Choroid plexus epithelial cell (primary cell): ENCODE measurements at places on chromosomes 12 and 14.

DNA sequence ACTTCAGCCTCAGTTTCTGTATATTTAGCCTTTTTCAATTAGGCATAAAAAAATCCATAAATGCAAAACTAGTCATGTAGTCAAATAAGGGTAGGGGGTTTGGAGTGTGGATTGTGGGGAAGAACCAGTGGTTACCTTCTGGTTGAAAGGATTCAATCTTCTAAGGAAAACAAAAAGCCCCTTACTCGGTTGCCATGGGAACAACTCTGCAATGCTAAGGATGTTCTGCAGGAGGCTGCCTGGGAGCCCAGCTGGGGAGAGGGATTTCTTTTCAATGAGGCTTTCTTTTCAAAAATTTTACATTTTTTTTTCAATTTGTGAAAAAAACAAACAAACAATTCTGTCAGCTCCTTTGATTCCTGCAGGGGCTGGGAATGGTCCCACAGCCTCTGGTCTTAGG lies 67.2 kb downstream of the SLC8A3 start:
- no peak for DNase-seq

- no peak for DNase-seq
Measured at GRCh38 chr14:32298346-32298745, 30.8 kb upstream of the AKAP6 start.

GRCh38 chr12:1984759-1985158 lies 19.5 kb downstream of the DCP1B start:
- no peak for DNase-seq

DNA sequence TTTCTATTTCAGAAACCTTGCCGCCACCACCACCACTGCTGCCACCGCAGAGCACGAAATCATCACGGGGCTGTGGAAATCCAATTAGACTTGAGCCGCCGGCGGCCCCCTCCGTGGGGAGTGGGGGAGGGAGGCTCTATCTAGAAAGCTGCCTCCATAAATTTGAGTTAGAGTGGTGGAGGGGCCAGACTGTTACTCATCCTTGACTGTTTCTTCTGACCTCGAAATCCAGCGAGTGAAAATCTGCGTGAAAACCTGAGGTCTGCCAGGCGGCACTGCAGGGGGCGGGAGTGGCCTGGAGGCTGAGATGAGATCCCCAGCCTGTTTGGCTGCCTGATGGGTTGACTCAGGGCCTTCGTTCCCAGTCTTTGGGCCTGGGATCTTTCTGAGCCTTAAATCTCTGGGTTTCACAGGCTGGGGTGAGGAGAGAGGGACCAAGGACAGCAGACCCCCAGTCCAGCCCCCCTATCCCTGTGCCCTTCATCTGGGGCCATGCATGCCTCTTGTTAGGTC lies 29.9 kb downstream of the TSPAN9 start:
- peak; percentile 89 for DNase-seq

DNA sequence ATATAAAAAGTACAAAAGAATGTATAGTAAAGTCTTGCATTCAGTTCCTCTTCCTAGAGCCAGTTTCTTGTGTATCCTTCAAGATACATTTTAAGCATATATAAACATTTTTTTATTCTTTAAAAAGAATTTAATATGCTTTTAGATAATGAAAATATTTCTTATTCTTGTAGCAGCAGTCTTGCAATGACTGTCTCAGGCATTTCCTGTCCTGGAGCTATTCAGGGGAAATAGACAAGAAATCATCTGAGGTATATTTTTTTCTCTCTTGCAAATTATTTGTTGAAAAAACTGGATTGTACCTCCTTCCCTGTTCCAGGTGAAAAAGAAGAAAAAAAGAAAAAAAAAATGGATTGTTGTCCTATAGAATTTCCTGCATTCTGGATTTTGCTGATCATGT lies 17.0 kb upstream of the ERBB3 start:
- DNase-seq = peak; percentile 44

GRCh38 chr12:107032266-107032665 lies 45.3 kb upstream of the MTERF2 start:
- DNase-seq = no peak

DNA sequence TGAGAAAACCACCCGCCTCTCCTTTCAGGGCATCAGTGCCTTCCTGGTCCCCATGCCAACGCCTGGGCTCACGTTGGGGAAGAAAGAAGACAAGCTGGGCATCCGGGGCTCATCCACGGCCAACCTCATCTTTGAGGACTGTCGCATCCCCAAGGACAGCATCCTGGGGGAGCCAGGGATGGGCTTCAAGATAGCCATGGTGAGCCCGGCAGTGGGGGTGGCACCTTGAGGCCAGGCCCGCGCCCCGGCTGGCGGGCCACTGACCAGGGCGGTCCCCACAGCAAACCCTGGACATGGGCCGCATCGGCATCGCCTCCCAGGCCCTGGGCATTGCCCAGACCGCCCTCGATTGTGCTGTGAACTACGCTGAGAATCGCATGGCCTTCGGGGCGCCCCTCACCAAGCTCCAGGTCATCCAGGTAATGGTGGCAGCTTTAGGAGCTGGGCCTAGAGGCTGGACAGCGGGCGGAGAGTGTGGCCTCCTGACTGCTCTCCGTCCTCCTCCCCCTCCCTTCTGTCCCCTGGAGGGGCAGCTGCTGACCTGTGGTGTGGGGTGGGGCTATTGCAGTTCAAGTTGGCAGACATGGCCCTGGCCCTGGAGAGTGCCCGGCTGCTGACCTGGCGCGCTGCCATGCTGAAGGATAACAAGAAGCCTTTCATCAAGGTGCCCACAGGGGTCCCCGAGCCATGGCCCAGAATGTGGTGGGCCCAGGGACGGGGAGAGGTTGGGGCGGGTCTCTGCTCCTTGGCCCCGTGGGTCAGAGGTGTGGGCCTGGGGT lies 12.8 kb downstream of the ACADS start:
- DNase-seq = no peak

- no peak for DNase-seq
Measured at GRCh38 chr12:495466-495865, 35.7 kb downstream of the B4GALNT3 start.

DNA sequence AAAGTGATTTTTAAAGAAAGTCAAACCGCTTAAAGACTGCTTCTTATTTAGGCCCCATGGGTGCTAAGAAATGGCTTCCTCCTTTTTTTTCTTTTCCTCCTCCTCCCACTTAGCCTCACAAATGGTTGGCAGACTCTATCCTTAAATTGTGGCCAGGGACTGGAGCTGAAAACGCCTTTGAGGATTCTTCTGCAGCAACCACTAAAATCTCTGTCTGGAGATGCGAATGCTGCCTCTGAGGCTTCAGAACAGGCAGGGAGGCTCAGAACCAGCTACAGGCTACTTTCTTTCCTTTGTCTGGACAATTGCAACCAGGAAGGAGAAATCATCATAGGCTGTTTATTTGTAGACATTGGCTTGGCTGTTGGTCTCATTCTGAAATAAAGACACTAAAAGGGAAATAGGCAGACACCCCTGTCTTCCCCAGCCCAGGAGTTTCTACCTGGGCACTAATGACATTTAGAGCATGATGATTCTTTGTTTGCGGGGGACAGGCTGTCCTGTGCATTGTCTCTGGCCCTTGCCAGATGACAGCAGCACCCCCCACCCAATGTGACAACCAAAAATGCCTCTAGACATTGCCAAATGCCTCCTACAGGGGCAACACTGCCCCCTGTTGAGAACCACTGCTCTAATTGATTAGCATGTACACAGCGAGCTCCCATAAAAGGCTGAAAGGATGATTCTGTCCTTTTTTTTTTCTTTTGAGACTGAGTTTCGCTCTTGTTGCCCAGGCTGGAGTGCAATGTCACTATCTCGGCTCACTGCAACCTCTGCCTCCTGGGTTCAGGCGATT lies 50.3 kb downstream of the MAP1LC3B2 start:
- DNase-seq = no peak

DNA sequence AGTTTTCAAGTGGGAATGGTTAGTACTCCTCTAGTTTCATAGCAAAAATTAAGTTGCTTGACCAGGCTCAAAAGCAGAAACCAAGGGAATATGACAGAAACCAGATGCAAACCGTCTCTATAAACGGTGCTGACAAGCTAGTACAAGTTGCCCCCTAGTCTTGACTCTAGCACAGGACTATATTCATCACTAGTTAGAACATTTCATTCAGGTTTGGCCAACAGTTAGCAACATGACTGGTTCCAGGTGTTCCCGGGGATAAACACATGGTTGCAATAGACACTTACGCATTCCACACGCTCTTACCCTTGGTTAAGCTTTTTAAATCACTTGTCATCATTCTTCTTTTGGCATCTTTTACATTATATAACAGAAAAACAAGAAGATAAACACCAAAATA lies 103.6 kb downstream of the SCFD1 start:
- DNase-seq = peak; percentile 5

DNA sequence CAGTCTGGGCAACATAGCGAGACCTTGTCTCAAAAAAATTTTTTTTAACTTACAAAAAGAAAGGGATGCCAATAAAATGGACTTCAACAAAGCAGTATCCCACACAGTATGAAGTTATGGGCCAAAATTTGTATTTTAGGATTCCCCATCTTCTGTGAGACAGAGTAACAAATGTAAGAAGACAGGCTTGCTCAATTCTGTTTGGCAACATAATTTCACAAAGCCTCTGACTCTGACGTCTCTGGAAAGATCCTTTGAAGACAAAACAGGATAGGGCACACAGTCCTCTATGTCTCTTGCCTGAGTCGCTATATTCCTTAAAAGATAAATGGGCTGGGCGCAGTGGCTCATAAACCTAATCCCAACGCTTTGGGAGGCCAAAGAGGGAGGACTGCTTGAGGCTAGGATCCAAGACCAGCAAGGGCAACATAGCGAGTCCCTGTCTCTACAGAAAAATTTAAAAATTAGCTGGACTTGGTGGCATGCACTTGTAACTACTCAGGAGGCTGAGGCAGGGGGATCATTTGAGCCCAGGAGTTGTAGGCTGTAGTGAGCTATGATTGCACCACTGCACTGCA lies 1.1 kb upstream of the HOMEZ start:
- DNase-seq = peak; percentile 24

GRCh38 chr12:132471011-132471857 lies 18.7 kb upstream of the FBRSL1 start:
- no peak for DNase-seq

GRCh38 chr12:132392389-132393244 lies 63.2 kb upstream of the GALNT9 start:
- DNase-seq = no peak

- peak; percentile 61 for DNase-seq
Measured at GRCh38 chr12:95218150-95219133, 835 bp downstream of the VEZT start.

GRCh38 chr14:99424306-99424877 lies 56.3 kb downstream of the SETD3 start:
- DNase-seq = no peak

- DNase-seq = peak; percentile 78
Measured at GRCh38 chr14:35355981-35356841, 48.3 kb downstream of the NFKBIA start.

DNA sequence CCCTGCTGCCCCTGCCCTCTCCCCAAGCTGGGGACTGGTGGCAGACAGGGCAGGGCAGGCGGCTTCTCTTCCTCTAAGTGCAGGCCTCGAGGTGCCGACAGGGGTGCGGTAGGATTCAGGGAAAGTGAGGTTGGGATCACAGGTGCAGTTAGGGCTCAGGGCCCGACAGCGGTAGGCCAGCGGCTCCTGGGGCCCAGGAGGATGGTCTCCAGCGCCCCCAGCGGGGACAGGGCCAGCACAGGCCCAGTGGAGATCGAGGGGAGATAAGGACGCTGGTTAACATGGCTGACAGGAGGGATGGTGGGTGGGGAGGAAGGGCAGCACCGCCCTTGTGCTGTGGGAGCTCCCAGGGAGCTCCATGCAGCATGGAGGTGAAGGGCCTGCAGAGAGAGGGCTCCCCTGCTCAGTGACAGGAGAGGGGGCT lies 935 bp upstream of the CRIP1 start:
- DNase-seq = no peak

GRCh38 chr12:10241290-10241689 lies 28.6 kb downstream of the GABARAPL1 start:
- DNase-seq = no peak

DNA sequence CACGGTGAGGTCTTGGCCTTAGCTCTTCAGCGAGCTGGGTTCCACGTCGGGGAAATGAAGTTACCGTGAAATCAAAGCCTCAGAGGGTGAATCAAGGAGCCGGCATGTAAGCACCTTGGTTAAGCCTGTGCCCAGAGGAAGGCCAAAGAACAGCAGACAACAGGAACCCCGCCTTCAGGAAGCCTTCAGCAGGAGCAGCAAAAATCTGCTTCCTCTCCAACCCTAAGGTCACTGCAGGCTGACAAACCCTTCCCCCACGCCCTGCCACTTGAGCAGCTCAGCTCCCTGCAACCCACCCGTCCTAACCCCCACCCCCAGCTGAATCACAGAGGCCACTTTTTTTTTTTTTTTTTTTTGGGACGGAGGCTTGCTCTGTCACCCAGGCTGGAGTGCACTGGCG lies 72.9 kb upstream of the LTA4H start:
- DNase-seq = no peak

- DNase-seq = no peak
Measured at GRCh38 chr14:105495101-105495989, 4.3 kb downstream of the TEDC1 start.

DNA sequence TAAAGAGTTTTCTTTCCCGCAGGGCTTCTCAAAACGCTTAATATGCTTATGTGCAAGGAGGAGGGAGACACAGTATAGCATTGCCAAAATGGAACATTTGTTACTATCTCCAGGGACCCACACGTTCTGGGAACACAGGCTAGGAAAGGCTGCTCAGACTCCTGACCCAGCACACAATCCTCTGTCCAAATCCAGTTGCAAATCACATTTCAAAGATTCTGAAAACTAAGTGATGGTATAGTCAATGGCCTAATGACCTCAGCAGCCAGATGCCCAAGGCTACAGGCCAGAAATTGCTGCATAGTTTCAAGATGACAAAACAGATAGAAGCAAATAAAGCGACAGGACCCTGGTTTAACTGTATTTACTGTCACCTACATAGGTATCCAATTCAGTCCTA lies 97.0 kb upstream of the GRIP1 start:
- no peak for DNase-seq

DNA sequence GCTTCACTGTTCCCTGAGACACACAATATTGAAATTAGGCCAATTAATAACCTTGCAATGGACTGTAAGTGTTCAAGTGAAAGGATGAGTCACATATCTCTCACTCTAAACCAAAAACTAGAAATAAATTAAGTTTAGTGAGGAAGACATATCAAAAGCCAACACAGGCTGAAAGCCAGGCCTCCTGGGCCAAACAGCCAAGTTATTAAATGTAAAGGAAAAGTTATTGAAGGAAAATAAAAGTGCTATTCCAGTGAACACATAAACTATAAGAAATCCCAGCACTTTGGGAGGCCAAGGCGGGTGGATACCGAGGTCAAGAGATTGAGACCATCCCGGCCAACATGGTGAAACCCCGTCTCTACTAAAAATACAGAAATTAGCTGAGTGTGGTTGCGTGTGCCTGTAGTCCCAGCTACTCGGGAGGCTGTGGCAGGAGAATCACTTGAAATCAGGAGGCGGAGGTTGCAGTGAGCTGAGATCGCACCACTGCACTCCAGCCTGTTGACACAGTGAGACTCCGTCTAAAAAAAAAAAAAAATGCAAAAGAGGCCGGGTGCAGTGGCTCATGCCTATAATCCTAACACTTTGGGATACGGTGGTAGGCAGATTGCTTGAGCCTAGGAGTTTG lies 10.4 kb upstream of the HEATR5A start:
- no peak for DNase-seq

DNA sequence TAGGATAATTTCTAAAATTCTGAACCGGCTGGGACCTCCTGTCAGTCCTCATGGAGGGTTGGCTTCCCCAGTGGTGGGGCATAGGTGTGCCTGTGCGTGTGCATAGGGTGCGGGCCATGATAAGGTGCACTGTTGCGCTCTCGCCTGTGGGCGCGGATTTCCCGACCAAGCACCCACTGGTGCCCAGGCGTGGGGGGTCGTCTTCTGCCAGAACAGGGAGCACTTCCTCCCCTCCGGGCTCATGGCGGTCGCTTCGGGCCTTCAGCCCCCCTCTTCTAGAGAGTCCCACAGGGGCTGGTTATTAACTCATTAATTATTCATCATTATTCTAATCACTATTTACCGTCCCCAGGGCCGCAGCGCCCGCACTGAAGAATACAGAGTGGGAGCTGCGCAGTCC lies 2.8 kb downstream of the C1QL4 start:
- DNase-seq = no peak
